ENCODE measurements at places on chromosomes 4 and X.

- no peak for DNase-seq
Observed at GRCh38 chrX:70172221-70172620, 5.1 kb upstream of the DGAT2L6 start.

- no peak for DNase-seq
Observed at GRCh38 chrX:42752730-42753129, 25.2 kb downstream of the PPP1R2C start.

GRCh38 chr4:40685300-40685699, 55.6 kb upstream of the RBM47 start:
- DNase-seq = no peak

- DNase-seq = no peak
Observed at GRCh38 chrX:15299941-15300851, 15.2 kb downstream of the ASB11 start.

- no peak for DNase-seq
Observed at GRCh38 chrX:104310090-104310489, 55.4 kb upstream of the ESX1 start.

GRCh38 chrX:35847736-35848135, 49.6 kb downstream of the MAGEB16 start:
- no peak for DNase-seq

- no peak for DNase-seq
Observed at GRCh38 chrX:68409194-68409593, 24.1 kb downstream of the OPHN1 start.

GRCh38 chrX:129659861-129660260, 5.1 kb upstream of the APLN start:
- DNase-seq = no peak

DNA sequence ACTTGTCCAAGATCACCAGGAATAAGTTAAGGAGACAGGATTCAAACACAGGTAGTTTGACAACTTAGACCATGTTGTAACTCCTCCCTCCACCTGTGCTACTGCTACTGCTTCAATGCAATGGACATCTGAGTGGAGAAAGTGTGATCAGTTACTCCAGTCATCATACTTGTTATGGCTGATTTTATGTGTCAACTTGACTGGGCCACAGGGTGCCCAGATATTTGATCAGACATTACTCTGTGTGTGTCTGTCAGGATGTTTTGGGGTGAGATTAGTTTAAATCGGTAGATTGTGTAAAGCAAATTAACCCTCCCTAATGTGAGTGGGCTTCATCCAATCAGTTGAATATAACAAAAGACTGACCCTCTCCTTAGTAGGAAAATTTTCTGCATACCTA, 34.8 kb upstream of the PDLIM5 start:
- no peak for DNase-seq

- DNase-seq = no peak
Observed at GRCh38 chr4:70504733-70505132, 13.6 kb upstream of the AMTN start.

DNA sequence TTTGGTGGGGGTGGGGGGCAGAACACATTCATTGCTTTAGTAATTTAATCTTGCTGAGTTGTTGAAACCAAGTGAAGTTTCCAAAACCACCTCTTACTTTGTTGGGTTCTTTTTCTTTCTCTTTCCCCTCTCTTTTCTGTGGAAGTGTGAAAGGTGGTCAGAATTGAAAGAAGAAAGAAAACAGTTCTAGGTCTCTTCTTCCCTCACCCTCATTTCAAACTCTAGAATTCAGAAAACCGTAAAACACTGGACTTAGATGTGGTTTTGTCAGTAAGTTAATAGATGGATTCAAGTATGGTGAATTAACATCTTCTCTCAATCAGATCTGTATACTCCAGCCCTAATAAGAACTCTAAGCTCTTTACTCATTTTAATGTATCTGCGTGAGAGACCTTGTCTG, 23.7 kb downstream of the PLP1 start:
- no peak for DNase-seq

DNA sequence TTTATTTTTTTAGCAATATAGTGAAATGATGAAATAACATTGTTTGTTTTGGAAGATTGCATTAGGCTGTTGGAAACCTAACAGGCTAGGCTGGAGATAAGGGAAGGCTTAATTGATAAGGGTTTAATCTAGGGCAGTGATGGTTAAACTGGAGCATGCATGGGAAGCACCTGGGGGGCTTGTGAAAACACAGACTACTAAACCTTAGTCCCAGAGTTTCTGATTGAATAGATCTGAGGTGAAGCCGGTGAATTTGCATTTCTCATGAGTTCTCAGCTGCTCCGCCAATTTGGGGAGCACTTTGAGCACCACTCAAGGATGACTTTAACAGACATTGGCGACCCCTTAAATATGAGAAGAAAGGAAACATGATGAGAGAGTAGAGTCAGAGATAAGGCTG, 11.5 kb downstream of the STK26 start:
- no peak for DNase-seq

- no peak for DNase-seq
Observed at GRCh38 chrX:153970357-153971123, 1.1 kb downstream of the HCFC1 start.

GRCh38 chrX:123920105-123920785, 41.3 kb upstream of the STAG2 start:
- no peak for DNase-seq

GRCh38 chr4:67704843-67705242, 3.9 kb upstream of the UBA6 start:
- DNase-seq = no peak

DNA sequence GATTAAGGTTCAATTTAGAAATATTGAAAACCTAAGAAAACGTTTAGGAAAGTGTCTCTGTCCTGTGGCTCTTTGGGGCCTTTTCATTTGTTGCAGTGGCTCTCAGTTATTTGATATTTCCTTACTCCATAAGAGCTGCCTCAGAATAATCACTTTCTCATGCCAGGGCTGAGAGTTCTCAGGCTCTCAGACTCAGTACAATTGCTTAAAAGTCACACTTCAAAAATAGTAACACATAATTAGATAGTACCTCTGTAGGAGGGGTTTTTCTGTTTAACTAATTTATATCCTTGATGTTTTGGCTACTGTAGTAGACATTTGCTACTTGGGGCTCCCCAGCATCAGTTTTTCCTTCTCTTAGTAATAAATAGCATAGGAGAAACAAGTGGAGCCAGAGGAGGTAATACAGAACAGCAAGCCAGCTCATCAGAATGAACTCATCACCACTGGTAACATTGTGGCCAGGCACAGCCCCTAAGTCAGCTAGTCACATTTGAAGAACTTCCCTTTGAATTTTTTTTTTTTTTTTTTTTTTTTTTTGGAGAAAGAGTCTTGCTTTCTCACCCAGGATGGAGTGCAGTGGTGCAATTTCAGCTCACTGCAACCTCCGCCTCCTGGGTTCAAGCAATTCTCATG, 8.0 kb upstream of the HNRNPD start:
- no peak for DNase-seq

DNA sequence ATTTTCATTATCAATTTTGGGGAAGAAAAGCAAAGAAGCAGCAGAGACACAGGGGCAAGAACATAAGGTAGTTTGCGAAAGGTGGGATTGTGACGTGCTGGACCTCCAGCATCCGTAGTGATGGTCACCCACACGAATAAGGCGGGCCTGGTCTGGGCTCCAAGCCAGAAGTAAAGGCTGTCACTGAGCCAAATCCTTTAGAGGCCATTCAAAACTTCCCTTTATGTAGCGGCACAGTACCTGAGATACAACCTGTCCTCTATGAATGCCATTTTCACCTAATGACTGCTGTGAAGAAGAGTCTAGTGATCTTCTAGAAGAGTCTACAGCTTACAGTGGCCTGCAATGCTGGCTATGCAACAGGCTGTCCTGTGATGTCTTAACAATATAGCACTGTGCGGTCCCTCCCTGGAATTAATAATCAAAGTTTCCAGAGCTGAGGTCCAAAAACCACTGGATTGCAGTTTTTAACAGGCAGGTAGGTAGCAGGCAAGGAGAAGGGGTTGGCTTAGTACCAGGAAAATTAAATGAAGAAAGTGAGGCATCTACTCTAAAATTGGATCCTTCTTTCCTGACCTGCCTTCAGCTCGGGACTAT, 56.2 kb downstream of the TRIML1 start:
- no peak for DNase-seq

- no peak for DNase-seq
Observed at GRCh38 chr4:37338972-37339371, 94.4 kb downstream of the NWD2 start.

DNA sequence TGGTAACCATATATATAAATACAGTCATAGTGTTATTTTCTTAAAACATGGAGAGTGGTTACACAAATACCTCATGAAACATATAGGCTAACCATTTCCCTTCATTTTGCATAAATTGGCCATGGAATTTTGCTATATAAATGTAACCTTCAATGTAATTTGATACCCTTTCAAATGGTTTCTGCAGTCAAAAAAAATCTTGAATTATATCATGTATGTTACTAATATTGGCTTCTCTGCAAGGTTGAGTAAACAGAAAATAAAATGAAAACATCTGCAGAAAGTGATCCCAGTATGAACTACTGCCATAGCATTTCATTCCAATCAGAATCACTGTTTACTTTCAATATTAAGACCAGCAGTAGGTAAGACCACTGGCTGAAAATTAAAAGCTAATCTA, 1165.9 kb upstream of the TENM3 start:
- DNase-seq = no peak

DNA sequence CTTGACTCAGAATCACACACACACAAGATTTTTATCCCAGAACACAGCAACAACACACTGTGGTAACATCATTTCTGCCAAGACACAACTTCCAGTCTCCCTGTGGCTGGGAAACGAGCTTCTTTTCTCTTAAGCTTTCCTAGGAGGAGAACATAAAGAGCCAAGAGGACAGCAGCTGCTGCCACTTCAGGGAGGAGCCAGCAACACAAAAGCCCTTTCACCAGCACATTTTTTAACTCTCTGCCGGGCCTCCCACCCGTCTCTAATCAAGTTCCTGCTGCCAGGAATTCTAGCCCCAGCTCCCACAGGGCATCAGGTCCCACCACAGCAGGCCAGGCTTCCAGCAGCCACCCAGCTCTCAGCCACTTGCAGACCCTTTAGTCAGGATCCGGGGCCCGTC, 22.4 kb downstream of the FAT1 start:
- DNase-seq = no peak

DNA sequence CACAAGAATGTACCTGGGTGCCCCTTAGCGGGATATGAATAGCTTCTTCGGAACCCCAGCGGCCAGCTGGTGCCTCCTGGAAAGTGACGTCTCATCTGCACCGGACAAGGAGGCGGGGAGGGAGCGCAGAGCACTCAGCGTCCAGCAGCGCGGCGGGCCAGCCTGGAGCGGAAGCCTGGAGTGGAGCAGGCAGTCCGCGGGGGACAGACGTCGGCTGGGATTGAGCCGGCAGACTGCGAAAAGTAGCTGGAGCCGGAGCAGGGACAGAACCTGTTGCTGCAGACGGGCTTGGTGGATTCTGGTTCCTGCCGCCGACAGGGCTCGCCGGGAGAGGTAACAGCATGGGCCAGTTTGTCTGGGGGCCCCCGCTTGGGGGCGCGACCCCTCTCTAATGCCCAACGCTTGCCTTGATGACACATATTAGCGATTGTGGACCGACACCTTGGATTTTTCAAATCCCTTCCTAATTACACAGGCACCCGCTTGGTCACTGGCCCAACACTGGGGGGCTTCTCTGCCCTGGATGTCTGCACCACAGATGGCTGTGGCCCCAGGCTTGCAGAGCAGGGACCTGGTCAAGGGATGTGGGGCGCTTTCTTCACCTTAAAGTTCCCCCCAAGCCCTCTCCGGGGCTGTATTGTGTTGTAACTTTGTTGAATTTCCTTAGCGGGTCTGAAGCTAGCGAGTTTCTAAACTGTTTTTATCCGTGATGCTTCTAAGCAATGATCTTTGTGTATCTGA, at the start of gene NPFFR2:
Gene NPFFR2, plus strand, starts transcription at position 133 of the 741 bp plus-strand sequence. CDS start 96,592 bp downstream, outside the sequence.
- DNase-seq = no peak

- no peak for DNase-seq
Observed at GRCh38 chrX:26253526-26253925, 37.6 kb downstream of the MAGEB5 start.

DNA sequence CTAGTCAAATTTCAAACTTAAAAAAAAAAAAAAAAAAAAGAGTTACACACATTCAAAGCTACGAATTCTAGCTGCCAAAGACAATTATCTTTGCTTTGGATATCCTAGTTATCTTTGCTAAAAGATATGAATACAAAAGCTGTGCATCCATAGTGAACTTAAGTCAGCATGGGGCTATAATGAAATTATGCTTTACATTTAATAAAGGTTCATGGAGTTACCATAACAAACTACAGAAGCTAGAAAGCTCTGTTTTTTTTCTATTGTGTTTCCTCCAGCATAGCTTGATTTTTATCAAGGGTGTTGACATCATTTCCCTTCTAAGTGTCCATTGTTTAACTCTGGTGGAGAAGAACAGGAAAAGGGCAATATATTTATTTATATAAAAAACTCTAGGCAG, 234.1 kb downstream of the ANKRD50 start:
- no peak for DNase-seq

Data from stimulated activated CD4-positive, alpha-beta T cell treated with anti-CD3 and anti-CD28 coated beads, Interleukin-15, amount 100 ng/mL, for 1 hour (primary cell).